ENCODE measurements at places on chromosomes 6 and 20.

GRCh38 chr20:57395111-57395966 is 4.1 kb downstream of the RBM38 start:
- DNase-seq: no peak

GRCh38 chr6:18536591-18537055 is 149.5 kb downstream of the RNF144B start:
- no peak for DNase-seq

DNA sequence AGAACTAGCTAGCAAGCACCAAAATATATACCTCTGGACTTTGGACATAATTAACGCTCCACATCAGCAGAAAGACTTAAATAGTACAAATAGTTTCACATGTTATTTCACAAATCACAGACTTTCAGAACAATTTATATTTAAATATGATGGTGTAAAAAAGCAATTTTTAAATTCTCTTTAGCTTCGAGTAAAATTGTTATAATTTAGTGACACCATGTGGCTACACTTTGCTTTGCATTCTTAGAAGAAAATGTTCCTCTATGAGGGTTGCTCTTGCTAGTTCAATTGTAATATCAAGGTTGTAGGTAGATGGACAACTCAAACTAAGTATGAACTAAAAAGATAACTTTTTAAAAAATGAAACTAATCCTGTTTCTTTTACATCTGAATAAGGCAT is 69.0 kb downstream of the BTBD9 start:
- DNase-seq: no peak

GRCh38 chr6:83883240-83883639 is 23.8 kb downstream of the CYB5R4 start:
- DNase-seq: no peak

DNA sequence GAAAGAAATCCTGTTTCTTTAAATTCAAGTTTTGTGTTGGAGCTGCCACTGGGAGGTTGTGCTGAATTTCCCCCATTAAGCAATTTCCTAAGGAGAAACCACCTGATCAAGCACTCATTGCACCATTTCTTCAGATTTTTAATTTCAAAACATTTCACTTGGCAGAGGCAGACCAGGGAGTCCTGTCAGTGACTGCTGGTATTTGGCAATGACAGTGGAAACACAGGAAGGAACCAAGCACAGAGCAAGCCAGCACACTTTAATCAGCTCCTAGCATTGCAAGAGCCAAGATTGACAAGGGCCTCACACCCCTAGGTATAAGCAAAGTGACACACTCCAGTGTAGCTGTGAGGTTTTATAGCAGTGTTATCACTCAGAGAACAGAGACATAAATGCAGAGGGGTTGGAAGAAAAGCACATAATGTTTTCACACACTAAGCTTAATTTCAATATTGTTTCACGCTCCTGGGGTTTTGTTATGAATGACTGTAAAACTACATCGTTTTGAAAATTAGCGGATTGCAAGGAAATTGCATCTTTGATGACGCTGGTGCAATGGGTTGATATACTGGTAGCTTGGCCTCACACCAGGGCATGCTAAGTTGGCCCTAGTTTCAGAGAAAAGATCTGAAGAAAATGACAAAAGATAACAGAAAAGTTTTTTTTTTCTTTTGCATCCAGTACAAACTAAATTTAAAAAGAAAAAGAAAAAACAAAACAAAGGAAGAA is 768.4 kb downstream of the TFAP2A start:
- no peak for DNase-seq

GRCh38 chr6:12459945-12460661 is 169.9 kb downstream of the EDN1 start:
- DNase-seq: no peak

DNA sequence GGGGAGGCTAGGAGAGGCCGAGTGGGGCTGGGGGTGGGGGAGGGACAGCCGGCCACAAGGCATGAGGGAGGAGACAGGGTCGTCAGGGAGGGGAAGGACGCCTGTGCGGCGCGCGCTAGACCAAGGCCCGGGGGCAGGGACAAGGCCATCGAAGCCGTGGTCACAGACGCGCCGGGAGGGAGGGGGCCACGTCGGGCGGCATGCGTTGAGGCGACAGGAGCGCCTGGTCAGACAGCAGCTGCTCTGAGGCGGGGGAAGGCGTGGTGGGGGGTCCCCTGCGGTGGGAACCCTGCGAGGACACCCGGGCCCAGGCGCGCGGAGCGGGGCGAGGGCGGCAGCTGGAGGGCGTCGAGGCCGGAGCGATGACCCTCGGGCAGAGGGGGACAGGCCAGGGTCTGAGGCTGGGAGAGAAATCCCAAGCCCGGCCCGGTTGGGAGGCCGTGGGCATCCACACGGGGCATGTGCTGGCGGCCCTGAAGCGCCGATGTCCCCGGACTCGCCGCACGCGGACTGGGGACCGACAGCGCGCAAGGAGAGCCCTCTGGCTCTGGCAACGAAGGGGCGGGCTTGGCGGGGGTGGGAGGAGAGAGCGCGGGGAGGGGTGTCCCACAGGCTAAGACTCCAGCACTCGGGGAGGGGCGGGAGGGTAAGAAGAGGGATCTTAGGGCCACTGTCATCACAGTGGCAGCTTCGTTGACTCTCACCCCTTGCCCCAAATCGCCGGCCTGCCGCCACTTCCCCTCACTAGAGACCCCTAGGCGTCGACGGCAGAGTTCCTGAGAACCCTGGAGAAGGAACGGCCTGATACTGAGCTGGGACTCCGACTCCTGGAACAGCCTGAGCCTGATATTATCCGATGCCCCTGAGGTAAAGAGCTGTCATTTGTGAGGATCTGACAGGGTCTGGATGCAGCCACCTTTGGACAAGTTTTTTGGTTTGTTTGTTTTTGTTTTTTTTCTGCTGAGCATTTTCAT is 5.0 kb downstream of the TMEM239 start:
- no peak for DNase-seq

DNA sequence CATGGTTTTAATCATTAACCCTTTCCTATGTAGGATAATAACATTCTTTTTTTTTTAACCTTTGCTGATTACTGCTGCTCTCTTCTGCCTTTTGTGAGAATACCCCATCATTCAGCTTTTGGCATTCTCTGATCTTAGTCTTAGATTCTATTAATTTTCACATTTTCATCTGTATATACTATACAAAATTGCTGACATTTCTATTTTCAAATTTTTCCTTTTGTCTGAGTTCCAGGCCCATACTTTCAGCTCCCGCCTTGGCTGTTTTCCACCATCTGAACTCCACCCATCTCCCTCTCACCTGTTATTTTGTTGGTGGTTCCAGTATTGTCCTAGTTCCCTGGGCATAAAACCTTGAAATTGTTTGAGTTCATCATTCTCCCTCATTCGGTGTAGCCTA is 59.2 kb downstream of the PKIB start:
- no peak for DNase-seq

DNA sequence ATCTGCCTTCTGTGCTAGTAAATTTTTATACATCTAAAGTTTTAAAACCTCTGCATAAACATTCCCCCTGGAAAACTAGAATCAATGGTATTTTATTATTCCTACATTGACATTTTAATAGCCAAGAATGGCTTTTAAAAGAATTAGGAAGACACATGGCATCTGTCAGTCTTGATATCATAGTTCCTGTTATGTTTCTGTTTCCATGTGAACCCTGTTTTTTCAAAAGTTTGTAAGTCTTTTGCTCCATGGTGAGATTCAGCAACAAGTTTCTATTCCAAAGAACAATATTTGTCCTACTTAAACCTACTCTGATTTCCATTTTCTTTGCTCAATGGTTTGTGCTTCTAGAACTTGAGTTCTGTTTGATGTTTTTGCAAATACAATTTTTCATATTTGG is 95.2 kb downstream of the PLEKHG1 start:
- DNase-seq: no peak

DNA sequence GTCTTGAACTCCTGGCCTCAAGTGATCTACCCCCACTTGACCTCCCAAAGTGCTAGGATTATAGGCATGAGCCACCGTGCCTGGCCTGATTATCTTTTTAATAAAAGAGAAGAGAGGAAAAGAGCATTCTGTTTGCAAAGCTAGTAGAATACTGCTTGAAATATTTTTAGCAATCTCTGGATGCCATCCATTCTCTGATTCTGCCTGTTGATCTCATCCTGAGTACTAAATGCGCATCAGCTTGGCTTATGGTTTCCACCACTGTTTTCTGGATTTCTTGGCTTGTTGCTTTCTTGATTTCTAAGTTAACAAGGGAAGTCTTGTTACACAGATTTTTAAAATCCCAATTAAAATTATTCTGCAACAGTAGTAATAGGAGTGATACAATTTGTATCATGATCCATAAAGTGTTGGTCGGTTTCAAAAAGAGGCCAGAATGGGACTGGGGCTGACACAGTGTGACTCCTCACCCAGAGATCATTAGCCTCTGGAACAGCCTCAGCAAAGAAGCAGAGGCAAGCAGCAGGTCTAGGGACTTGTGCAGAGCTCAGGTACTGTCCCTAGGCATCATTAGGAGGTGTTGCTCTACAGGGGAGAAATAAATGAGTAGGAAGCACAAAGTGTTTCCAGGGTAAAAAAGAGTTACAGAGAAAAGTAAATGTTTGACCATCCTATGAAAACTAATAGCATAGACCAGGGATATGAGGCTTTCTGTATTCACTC is 17.8 kb upstream of the SLC16A10 start:
- DNase-seq: no peak

DNA sequence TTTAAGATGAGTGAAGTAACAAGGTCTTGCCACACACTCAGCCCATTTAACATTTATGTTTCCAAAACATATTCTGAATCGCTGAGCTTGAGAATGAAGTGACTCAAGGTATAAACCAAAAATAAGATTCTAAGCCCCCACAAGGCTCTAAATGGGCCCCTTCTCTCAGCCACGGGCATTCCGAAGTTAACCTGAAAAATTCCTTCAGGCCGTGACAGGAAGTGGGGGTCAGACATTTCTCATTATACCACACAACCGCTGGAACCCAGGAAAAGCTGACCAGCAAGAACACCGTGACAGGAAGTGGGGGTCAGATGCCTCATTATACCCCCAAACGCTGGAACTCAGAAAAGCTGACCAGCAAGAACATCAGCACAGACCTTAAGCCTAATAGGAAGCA is 247.9 kb downstream of the ERMARD start:
- no peak for DNase-seq

GRCh38 chr6:101733899-101734298 is 340.4 kb downstream of the GRIK2 start:
- DNase-seq: no peak

DNA sequence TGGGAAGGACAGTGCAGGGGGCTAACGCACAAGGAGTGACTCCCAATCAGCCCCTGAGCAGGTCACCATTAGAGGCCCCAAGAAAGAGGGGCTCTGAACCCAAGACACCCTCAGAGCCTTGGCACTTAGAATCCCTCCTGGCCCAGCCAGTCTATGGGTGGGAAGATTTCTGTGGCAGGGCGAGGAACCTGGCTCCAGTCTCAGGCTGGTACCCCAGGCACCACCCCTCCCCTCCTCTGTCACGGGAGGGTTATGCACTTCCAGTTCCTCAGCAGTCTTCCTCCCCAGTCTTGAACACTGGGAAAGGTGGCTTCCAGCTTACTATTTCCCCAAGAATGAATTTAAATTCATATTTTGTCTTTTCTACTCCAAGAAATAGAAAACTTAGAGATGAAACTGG is 27.6 kb upstream of the SSTR4 start:
- no peak for DNase-seq

DNA sequence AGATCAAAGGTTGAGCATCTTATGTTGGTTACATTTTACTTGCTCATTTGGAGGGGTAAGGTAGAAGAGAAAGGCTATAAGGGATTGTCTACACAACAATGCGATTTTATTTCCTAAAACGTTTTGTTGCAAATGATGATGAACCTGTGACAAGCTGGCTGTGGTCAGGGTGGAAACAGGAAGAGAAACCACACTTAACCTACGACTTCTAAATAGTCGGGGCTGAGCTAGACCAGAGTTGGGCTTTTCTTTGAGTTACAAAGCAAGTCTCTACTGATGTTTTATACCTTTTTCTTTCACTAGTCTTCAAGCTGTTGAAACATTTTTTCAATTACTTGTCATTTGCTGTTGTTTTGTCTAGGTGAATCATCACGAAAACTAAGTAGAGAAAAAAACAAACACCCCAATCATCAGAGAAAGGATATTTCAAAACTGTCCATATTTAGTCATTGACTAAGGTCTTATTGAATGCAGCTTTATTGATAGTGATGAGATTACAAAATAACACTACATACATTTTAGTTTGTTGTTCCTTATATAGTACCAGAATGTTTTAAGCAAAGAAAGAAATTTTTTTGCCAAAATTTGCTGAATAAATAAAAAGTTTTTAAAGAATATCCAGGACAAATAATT is 18.0 kb downstream of the KLHL31 start:
- DNase-seq: peak; percentile 21

GRCh38 chr6:158780246-158780884 is 38.8 kb downstream of the EZR start:
- DNase-seq: no peak

DNA sequence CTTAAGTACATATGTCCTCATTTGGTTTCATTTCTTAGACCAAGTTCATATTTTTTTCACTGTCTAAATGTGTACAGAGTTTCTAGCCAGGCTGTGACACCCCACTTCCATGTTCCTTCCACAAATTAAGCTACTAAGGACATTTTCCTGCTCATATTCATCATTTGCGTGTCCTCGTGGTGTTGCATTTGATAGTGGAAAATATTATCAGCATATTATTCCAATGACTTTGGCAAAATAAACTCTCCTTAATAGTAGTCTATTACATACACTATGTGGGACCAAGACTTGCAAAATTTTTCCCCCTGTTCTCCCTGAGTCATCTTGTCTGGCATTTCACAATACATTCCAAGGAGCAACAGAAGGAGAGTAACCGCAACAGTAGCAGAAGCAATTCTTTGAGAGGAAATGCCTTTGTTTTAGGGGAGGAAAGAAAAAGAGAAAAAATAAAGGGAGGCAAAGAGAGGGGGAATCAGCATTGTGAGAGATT is 599.2 kb downstream of the COL12A1 start:
- no peak for DNase-seq

GRCh38 chr20:62214067-62214466 is 6.0 kb downstream of the HRH3 start:
- no peak for DNase-seq

- DNase-seq: no peak
Measured at GRCh38 chr6:117228202-117228601, 37.2 kb upstream of the VGLL2 start.

DNA sequence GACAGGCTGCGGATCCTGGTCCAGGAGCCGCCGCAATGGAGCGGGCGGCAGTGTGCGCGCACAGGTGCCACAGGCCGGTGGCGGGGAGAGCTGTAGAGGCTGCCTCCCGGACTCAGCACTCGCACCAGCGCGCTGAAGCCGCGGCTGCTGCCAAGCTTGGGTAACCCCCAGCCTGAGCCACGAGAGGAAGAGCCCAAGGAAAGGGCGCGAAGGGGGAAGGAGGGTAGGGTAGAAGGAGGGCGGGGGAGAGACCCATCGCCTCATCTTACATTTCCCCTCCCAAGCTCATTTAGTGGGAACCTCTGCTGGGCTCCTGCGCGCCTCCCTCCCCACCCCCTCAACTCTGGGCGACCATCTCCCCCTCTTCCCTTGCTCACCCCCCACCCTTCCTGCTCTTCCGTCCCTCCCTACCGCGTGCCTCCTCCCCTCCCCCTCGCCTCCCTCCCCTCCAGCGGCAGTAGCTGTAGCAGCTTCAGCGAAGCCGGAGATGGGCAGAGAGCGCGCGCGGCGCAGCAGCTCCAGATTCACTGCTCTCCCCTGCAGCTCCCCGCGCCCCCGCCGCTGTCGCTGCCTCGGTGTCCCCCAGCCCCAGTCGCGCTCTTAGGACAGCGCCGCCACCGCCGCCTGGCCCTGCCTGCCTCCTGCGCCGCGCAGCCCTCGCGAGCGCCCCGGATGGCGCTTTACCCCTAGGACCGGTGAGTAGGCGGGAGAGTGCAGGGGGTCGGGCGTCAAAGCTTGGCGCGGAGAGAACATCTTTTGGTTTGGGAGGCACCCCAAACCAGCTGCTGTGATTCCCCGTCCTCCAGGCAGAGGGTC is at the start of gene FUT9:
TSS of gene FUT9 (plus strand) at position 457 of the 816 bp plus-strand sequence. CDS start 187,182 bp downstream, outside the sequence.
- DNase-seq: no peak
